WTC11 (cell line): ENCODE measurements at places on chromosomes 16 and 17.

GRCh38 chr17:61579961-61580360 lies 11.1 kb downstream of the NACA2 start:
- no peak for DNase-seq

GRCh38 chr17:50934672-50935220 lies 68.6 kb upstream of the TOB1 start:
- no peak for DNase-seq

GRCh38 chr17:50737118-50737698 lies 17.8 kb downstream of the LUC7L3 start:
- no peak for DNase-seq

DNA sequence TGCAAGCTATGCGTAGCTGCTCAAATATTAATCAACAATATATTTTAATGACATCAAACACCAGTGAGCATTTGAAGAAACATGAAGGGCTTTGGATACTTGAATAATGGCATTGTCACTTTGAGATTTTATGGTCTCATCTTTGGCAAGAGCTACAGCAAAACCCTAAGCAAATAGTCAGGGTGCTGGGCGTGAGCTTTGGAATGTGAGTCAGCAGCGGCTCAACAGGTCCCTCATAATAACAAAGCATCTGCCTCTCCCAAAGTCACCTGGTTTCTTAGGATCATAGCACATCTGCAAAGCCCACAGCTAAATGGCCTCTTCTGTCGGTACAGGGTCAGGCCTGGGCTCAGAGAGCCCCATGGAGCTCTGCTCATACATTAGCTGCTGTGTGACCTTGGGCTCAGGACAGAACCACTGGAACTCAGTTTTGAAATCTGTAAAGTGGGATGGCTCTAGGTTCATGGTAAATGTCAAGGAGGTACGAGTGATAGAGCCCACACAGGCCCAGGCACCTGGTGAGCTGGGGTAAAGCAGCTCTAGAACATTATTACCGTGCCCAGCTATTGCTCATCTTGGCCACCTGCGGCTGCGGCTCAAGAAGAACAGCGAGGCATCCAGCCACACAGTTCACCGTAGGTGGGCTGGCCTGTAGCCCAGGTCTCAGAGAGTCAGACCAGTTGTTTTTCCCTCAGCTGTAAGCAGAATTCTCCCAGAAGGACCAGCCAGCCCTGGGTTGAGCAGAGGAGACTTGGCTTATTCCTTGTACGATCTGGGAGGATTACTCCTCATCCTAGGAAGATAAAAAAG lies 544.5 kb upstream of the CDH11 start:
- no peak for DNase-seq

- DNase-seq, result no peak
Measured at GRCh38 chr16:50208460-50208931, 55.4 kb downstream of the TENT4B start.

DNA sequence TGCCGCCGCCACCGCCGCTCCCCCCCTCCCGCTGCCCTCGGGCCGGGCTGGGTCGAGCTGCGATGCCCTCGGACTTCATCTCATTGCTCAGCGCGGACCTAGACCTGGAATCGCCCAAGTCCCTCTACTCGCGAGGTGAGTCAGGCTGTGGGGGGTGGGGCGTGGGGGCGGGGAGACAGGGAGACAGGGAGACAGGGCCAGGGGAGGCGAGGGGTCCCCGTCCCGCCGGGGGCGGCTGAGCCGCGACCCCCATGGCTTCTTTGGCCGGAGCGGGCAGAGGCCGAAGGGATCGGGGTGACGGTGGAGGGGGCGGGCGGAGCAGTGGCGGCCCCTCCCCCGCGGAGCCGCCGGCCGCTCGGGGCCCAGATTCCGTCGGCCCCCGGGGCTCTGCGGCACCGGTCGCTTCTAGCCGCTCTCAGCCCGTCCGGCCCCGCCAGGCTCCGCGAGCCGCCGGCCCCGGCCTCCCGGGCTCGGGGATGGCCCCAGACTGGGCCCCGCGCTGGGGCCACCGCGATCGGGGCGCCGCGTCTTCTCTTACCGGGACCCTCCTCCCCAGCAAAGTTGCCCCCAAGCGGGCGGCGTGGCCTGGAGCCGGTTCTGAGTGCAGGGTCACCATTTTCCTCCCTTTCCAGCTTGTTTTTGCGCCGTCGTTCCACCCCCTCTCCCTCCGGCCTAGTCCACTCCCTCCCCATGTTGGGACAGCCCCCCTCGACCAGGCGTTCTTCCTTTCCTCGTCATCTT lies 644 bp downstream of the NFAT5 start:
- DNase-seq, result peak; percentile 46

DNA sequence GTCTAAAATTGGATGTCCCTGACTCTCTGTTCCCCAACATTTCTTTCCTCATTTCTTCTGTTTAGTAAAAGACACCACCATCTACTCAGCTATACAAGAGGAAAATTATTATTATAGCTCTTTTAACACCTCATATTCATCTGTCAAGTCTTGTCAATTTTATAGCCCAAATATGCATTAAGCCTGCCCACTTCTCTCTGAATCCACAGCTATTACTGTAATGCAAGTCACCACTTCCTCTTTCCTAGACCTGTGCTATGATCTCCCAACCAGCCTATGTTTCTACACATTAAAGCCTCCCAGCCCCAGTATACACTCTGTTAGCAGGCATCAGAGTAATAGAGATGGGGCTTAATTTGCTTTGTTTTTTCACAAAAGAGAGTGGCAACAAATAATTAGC lies 252.9 kb downstream of the GRIN2A start:
- DNase-seq, result no peak

DNA sequence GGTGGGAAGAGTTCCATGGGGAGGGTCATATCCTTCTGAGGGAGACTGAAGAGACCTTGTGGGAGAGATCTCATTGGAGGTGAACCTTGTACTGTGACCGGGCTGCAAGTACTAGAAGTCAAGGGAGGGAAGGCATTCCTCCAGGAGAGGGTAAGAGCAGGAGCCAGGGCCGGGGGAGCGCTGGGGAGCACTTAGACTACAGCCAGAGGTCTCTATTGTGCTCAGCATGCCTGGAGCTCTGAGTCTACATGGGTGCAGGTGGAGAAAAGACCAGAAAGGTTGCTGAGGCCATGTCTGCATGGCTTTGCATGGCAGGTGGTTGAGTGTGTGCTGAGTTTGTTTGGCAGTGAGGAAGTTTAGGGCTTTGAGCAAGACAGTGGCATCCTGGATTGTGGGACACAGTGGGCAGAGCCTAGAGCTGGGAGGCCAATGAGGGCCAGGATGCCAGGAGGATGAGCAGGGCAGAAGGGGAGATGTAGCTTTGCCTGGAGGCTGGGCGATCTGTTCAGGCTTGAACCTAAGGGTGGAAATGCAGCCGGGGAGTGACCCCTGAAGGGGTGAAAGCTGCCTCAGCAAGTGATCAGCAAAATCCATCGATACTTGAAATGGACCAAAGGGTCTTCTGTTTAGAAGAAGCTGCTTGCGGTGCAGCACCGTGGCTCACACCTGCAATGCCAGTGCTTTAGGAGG lies 317.4 kb upstream of the TNRC6C start:
- DNase-seq, result no peak

- DNase-seq, result peak; percentile 36
Measured at GRCh38 chr16:78503602-78504001, 404.1 kb downstream of the WWOX start.

DNA sequence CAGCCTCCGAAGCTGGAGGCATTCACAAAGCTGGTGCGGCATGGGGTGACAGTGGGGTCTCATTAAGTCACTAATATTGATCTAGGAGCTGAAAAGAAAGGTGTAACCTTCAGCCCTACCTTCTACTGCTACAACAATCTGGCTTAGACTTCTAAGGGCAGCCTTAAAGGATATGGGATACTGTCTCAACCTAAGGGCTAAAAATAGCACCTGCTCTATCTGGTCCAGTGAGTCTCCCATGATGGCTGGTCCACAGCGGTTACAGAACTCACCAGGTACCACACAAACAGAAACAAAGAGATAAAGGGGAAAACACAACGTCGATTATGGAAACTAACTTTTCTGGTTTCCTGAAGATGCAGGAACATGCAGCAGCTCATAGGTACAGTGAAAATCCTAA lies 115.8 kb downstream of the SMG6 start:
- no peak for DNase-seq

GRCh38 chr17:71753070-71753469 lies 367.8 kb upstream of the SOX9 start:
- no peak for DNase-seq

- no peak for DNase-seq
Measured at GRCh38 chr17:41382394-41382793, 288 bp upstream of the KRT34 start.

DNA sequence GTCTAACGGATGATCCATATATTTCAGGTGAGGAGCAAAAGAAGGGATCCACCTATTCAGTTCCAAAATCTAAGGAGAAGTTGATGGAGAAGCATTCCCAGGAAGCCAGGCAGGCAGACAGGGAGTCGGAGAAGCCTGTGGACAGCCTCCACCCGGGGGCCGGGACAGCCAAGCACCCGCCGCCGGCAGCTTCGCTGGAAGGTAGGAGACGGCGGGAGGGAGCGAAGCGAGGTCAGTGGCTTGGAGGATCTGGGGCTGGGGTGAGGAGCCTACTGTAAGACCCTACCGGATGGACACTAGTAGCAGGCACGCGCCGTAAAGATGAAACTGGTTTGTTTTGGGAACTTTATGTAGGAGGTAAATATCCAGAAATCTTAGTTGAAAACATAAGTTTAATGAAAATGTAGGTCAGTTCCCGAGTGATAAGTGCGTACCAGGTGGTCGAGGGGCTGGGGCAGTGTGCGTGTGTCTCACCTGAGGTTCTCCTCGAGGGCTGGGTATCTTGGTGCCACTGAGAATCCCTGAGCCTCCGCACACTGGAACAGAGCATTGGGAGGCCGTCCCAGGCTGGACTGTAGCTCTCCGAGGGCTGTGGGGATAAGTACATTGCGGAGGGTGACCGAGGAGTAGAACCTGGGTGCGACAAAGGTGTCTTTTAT lies 714 bp downstream of the SPATA33 start:
- DNase-seq, result no peak

DNA sequence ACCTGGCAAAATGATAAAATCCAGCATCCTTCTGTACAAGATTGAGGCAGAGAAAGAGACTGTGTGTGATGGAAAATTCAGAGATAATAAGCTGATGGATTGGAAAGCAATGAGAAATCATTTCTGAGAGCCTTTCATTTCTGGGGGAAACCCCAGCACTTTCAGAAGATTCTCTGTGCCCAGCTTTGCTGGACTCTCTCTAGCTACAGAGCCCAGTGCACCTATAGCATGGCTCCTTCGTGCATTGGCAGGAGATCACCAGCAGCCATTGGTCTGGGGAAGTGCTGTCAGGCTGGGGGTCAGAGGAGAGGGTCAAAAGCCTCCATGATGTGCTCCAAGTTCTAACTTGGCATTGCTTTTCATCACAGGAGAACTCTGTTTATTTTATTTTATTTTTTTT lies 259.9 kb downstream of the SOX9 start:
- DNase-seq, result no peak

- DNase-seq, result no peak
Measured at GRCh38 chr17:75846692-75847613, 2.7 kb upstream of the UNC13D start.
